Psoas muscle (tissue), 8 donors: ENCODE measurements at places on chromosomes 7 and 10. TPM values are rescaled to one million over a fixed set of nuclear protein-coding genes. Genes with fewer than 3 reads are reported as not detected.

The ZNF736 gene
- polyA plus RNA-seq = 1.2 TPM

The LRRD1 gene
- 0.08 TPM for polyA plus RNA-seq

The HACD1 gene
- 23.4 TPM for polyA plus RNA-seq

The MRC1 gene
- 2.0 TPM for polyA plus RNA-seq

The PTTG1IP2 gene
- polyA plus RNA-seq = not detected

The ADD3 gene
- polyA plus RNA-seq = 5.9 TPM

The FUOM gene
- 8.6 TPM for polyA plus RNA-seq

The SEMA3E gene
- 0.09 TPM for polyA plus RNA-seq

The ACSM6 gene
- polyA plus RNA-seq = not detected

The AKR1D1 gene
- polyA plus RNA-seq = not detected

The FRG2B gene
- not detected for polyA plus RNA-seq

The CYP26C1 gene
- polyA plus RNA-seq = not detected

The SP8 gene
- polyA plus RNA-seq = not detected

The WDR86 gene
- 0.03 TPM for polyA plus RNA-seq

The C10orf67 gene
- 0.03 TPM for polyA plus RNA-seq

The ZNF680 gene
- 3.3 TPM for polyA plus RNA-seq

The STEAP4 gene
- 5.2 TPM for polyA plus RNA-seq

The SMNDC1 gene
- polyA plus RNA-seq = 16.3 TPM

The CNOT4 gene
- polyA plus RNA-seq = 10.3 TPM

The DGKI gene
- not detected for polyA plus RNA-seq

The CPVL gene
- 1.6 TPM for polyA plus RNA-seq

The TMEM176B gene
- polyA plus RNA-seq = 5.6 TPM

The SAP25 gene
- 0.40 TPM for polyA plus RNA-seq

The PTN gene
- 0.20 TPM for polyA plus RNA-seq

The NKX6-2 gene
- not detected for polyA plus RNA-seq

The RFC2 gene
- 20.7 TPM for polyA plus RNA-seq

The NPFFR1 gene
- 0.01 TPM for polyA plus RNA-seq

The PON3 gene
- 0.43 TPM for polyA plus RNA-seq

The ZCCHC24 gene
- 112 TPM for polyA plus RNA-seq

The TOMM7 gene
- 735 TPM for polyA plus RNA-seq

The PVRIG gene
- polyA plus RNA-seq = 0.14 TPM

The CRHR2 gene
- 0.09 TPM for polyA plus RNA-seq

The MACC1 gene
- polyA plus RNA-seq = under 0.01 TPM

The VAX1 gene
- polyA plus RNA-seq = not detected

The PPP1R9A gene
- polyA plus RNA-seq = 1.4 TPM

The CDH23 gene
- polyA plus RNA-seq = 1.00 TPM
